ENCODE measurements at places on chromosomes 3 and 15. TPM values are rescaled to one million over a fixed set of nuclear protein-coding genes. Genes with fewer than 3 reads are reported as not detected.

DNA sequence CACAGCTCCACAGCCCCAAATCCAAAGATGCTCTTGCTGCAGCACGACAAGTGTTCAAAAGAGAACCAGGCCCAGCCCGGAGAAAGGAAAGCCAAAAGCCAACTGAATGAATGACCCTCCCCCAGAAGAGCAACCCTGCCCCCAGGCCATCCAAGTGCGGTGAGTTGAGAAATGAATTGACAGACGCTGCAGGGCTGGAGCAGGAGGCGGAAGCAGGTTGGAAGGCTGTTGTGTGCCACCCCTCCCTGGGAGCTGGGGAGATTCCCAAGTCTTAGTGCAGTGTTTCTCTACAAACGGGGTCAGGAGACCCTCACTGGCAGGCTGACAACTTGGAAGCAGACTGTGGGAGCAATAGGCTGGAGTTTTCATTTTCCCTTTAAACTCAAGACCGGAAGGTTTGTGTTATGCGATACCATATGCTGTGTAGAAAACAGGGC, 3.5 kb upstream of the SPTBN5 start:
- DNase-seq, result no peak

GRCh38 chr15:78800189-78800588, 11.1 kb downstream of the ADAMTS7 start:
- no peak for DNase-seq

DNA sequence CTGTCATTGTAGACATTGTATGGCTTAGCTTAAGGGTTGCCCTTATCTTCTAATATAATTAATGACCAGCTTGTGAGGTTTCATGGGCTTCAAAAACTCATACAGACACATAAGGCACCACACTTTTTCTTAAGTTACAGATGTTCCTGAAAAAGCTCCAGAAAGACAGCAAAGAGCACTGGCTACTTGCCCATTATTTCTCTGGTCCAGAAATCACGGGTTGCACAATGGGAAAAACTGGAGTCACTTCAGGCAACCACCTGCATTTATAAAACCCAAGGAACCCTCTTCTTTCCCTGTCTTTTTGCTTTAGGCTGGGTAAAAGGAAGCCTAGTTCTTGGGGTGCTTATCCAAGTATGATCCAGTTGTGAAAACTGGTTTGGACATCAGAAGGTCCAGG, 2.3 kb upstream of the COL6A6 start:
- DNase-seq, result no peak

DNA sequence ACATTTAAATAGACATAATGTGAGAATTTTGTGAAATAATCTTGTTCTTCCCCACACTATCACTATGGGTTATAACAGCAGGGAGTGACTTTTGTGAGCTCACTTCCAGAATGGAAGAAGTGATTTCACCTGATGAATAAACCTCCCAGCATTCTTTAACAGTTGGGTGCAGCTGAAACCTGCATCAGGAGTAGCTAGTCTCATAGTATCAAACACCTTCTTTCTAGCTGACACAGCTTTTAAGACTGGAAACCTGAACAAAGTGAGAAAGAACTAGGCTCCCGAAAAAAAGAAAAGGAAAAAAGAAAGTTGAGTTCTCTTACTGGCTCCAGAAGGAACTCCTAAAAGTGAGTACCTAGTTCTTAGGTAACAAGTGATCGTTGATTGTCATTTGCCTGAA, 61.1 kb upstream of the UNC13C start:
- no peak for DNase-seq

- no peak for DNase-seq
These were observed 176.6 kb upstream of the NR2F2 start for GRCh38 chr15:96153929-96154328.

MEGF11 gene
- not detected for total RNA-seq

- no peak for DNase-seq
These were observed 5.8 kb upstream of the IQSEC1 start for GRCh38 chr3:13079051-13079450.

GRCh38 chr15:31447931-31448634, 121.4 kb downstream of the KLF13 start:
- no peak for DNase-seq

CTDSPL gene
- 2.3 TPM for total RNA-seq

GRCh38 chr3:126155280-126155640, 25.1 kb downstream of the ALDH1L1 start:
- DNase-seq, result no peak

FBXL22 gene
- 0.52 TPM for total RNA-seq

CGNL1 gene
- not detected for total RNA-seq

FBN1 gene
- 0.29 TPM for total RNA-seq

PRR20G gene
- not detected for total RNA-seq

- DNase-seq, result no peak
These were observed 141.1 kb downstream of the NR1D2 start for GRCh38 chr3:24086206-24086605.

GRCh38 chr3:169085827-169086226, 577.7 kb downstream of the MECOM start:
- DNase-seq, result no peak

LMAN1L gene
- total RNA-seq, result 0.33 TPM

DNA sequence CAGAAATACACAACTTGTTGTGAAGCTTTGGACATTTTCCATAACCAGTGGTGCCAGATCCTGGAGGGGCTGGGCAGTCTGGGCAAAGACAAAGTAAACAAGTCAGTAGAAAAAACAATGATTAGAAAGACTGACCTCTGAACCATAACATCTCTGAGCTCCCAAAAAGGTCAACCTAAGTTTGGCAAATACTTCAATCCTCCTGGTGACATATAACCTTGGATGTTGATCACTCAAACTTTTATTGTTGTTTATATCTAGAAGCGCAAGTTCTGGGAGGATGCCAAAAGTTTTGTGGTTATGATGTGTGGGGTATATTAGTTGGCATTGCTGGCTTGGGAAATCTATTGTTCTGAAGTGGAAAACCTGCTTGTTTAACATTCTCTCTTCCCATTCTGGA, 257.7 kb downstream of the DIPK2A start:
- no peak for DNase-seq

C3orf85 gene
- total RNA-seq, result not detected

DNA sequence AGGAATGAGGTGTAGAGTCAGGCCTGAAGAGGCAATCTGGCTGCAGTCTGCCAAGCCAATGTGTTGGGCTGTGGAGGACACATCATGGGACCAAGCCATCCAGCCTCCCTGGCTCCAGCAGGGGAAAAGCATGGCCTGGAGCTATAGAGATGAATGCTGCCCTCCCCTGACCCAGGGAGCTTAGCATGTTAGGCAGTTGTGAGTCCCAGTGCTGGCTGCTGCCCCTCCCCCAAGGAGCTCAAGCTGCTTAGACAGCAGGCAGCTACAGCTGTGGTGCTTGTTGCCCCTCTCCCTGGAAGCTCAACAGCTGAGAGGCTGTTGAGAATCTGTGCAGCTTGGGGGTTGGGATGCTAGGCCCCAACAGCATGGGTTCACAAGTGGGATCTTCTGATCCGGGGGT, 85.6 kb upstream of the DNAJC19 start:
- DNase-seq, result no peak

DNA sequence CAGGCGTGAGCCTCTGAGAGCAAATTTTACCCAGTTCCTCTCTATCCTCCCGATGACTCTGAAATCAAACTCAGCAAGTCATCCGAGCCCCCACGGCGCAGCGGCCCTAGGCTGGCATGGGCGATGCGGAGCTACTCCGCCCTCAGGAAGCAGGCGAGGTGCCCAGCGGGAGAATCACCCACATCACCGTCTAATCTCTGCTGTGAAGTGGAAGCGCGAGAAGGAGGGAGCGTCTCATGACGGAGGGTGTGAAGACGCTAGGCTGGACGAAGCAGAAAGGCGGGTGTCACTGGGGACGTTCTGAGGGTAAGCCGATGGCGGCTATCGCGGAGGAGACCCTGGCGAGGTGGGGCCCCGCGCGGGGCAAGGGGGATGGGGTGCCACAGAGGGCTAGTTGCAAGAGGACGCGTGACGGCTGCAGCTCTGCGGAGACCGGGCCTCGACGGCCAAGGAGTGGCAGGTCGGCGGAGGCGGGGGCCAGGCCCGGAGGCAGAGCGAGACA, 9.1 kb upstream of the GNAI2 start:
- peak; percentile 53 for DNase-seq

OR5K3 gene
- not detected for total RNA-seq

- no peak for DNase-seq
These were observed 126.7 kb upstream of the PRICKLE2 start for GRCh38 chr3:64351713-64352638.

OR5K2 gene
- not detected for total RNA-seq

DNA sequence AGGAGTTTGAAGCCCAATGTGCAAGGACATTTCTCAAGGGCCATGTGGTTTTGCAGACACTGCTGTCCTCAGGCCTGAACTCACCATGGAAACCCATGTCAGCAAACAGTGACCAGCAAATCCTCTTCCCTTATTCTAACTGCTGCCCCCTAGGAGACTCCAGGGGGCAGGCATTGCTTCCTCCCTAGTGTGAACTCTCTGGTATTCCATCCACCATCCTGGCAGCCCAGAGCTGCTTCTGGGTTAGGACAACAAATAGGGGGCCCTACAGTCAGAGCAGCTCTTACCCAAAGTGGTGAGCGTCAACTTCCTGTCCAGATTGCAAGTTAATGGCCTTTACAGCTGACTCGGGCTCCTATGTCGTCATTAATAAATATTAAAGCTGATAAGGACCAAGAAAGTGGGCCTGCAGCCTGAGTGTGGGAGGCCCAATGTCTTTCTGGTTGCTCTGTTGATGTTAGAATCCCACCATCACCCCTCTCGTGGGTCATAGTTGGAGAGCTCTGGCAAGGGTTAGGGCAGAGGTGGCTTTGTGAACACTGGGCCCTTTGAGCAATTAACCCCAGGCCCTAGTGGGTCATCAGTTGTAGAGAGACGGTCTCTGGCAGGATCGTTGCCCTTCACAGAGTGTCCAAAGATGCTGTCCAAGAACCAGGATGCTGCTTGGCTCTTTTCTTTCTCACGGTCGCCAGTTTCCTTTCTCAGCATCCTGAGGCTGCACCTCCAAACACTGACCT, 41.5 kb downstream of the TGM4 start:
- no peak for DNase-seq

DNA sequence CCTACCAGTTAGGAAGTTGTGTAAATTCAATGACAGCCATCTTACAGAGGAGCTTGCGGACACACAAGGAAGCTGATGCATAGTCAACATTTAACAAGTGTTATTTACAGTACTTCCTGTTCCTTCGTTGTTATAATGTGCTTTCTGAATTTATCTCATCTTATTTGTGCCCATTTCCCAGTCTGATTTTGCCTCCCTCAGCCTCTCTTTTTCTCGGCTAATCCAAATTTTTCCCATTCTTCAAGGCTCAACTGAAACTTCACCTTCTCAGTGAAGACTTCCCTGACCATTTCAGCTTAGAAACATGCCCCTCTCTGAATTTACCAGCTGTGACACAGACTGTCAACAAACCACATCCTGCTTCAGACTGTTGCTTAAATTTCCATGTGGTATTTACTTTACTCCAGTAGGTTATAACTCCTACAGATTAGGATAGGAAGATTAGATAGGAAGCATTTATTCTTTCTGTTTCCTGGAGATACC, 55.7 kb upstream of the CP start:
- DNase-seq, result no peak

- no peak for DNase-seq
These were observed 618.7 kb downstream of the EDEM1 start for GRCh38 chr3:5806192-5806591.

GRCh38 chr3:74643636-74644035, 29.2 kb upstream of the CNTN3 start:
- no peak for DNase-seq

ZNF501 gene
- total RNA-seq, result 3.6 TPM

MNS1 gene
- total RNA-seq, result 0.70 TPM

ST3GAL6 gene
- total RNA-seq, result 0.58 TPM

GRCh38 chr3:9125278-9125951, 124.0 kb downstream of the SRGAP3 start:
- DNase-seq, result no peak

- DNase-seq, result no peak
These were observed 62.5 kb downstream of the VPS13C start for GRCh38 chr15:61997786-61998185.

DNA sequence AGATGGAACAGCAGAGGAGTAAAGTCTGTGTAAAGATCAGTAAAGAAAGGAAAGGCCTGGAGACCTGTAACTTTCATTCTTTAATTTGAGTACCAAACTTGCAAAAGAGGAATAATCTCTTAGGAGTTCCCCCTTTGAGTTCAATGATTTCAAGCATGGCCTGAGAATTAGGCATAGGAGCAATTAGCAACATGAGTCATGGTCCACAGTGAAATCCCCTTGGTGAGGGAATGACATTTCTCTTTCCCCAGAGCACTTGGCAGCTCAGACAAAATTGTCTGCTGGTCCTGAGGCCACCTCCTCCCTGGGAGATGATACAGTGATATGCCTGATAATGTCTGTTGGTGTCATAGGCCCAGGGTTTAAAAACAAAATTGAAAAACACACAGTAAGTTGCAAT, 81.4 kb upstream of the CRBN start:
- DNase-seq, result no peak

- DNase-seq, result no peak
These were observed 1.2 kb downstream of the CSNK1G1 start for GRCh38 chr15:64354688-64355344.

GRCh38 chr3:41188306-41188705, 11.0 kb upstream of the CTNNB1 start:
- DNase-seq, result peak; percentile 32

- DNase-seq, result no peak
These were observed 1428.2 kb upstream of the GBE1 start for GRCh38 chr3:83189634-83190033.

DNA sequence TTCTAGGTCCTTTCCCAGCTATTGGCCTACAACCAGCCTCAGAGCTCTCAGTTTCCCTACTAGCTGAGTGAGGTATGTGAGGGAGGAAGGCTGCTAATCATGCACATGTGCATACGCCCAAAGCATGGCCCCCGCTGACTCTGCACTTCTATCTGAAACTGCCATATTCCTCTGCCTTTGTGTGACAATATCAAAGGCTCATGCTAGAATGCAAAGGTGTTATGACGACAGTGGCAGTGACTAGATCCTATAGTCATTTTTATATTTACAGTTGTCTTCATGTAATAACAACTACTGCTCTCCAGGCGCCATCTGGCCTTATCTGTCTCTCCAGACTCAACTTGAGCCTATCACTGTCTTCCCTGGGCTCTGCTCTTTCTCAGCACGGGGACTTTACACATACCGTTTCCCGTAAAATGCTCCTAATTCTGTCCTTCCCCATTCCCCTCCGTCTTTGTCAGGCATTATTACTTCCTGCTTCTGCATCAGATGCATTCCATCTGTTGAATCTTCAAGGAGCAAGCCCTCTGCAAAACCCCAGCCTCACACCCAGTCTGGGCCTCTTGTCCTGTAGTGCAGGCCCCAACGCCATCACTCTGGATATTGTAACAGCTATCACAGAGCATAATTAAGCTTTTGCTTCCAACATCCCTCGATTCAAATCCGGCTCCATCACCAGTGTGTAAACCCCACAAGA, 102.5 kb downstream of the PDCD6IP start:
- DNase-seq, result no peak

- peak; percentile 25 for DNase-seq
These were observed 3.2 kb downstream of the TNIK start for GRCh38 chr3:171456765-171457606.

- DNase-seq, result no peak
These were observed 137.7 kb downstream of the ASB7 start for GRCh38 chr15:100740138-100740537.

- no peak for DNase-seq
These were observed 27.6 kb upstream of the FAM3D start for GRCh38 chr3:58693940-58694850.

ROPN1 gene
- not detected for total RNA-seq

- DNase-seq, result no peak
These were observed 366.0 kb downstream of the PTPRG start for GRCh38 chr3:61927332-61927731.
